Right atrium auricular region (tissue), 2 donors: ENCODE measurements at places on chromosomes 1 and 21.

- DNase-seq = no peak
Observed at GRCh38 chr1:57943365-57943764, 519.5 kb upstream of the DAB1 start.

GRCh38 chr1:242011894-242012660, 13.2 kb upstream of the MAP1LC3C start:
- no peak for DNase-seq

GRCh38 chr1:32500387-32501209, 35.7 kb downstream of the ZBTB8B start:
- DNase-seq = peak; percentile 76

DNA sequence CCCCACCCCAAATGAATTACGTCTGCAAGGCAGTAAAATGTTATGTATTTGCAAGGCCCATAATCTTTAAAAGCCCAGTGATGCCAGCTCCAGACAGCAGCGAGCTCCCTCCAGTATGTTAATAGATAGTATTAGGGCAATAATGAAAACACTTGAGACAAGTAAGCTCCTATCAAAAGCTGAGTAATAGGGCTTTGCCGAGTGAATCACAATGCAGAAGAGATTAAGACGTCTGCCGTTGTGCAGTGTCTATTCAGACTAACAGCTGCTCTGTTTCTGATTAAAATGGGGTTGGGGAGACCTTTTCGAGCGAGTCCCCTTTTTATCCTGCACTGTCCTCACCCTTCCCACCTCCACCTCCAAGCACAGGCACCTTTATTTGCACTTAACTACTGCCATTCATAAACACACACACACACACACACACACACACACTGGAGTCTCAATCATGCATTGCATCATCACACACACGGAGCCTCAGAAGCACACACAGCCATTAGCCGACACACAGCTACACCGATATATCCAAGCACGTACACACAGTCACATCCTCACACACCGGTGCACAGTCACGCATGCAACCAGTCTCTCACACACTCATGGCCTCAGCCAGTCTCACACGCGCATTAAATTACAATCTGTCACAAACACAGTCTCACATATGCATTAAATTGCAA, 46.0 kb upstream of the FOXO6 start:
- DNase-seq = no peak

DNA sequence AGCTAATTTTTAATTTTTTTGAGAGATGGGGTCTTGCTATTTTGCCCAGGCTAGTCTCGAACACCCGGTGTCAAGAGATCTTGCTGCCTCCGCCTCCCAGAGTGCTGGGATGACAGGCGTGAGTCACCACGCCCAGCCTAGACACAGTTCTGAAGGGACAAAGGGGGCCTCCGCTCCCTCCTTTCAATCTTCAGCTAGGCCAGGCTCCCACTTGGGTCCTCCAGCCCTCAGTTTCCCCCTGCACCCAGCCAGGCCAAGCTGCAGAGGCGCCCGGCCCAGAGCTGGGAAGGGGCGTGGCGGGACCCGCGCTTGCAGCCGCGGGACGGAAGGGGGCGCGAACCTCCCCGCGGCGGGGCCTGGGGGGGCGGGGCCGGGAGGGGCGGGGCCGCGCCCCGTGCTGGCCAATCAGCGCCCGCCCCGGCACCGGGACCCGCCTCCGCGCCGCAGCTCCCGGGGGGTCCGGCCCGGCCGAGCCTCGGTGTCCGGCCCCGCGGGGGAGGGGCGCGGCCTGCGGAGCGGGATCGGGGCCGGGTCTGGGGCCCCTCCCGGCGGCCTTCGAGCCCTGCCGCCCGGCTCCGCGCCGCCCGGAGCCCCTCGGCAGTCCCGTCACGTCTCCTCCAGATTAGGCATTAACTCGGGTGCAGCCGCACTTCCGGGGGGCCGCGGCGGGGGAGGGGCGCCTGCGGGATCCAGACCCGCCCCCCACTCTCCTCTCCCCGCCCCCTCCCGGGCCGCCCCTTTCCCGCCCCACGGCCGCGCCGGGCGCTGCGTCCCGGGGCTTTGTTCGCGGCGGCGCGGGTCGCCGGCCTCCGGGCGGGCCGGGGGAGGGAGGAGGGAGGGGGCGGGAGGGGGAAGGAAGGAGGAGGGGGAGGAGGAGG, 559 bp upstream of the AGRN start:
- DNase-seq = peak; percentile 75

DNA sequence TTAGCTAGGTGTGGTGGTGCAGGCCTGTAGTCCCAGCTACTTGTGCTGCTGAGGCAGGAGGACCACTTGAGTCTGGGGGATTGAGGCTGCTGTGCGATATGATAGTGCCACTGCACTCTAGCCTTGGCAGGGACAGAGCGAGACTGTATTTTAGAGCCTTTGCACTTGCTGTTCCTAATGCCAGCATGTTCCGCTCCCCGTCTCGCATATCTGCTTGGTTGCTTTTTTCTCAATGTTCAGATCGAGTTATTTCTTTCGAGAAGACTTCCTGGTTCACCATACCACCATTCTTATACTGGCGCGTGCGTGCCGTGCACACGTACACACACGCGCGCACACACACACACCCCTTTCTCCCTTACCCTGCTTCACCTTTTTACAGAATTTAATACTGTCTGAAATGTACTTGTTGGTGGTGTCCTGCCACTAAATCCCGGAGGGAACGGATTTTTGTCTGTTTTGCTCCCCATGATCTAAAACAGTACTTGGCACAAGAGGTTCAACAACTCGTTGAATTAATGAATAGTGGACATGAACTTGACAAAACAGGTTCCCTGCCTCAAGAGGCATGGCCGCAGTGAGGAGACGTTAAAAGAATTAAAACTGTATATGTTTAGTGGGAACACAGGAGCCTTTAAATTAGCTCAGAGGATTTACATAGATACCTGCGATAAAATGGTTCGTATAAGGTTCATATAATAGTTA, 1.1 kb upstream of the RPRD2 start:
- no peak for DNase-seq

- no peak for DNase-seq
Observed at GRCh38 chr1:169129109-169129784, 22.8 kb downstream of the ATP1B1 start.
